COLO829 (cell line): ENCODE measurements at places on chromosomes 6 and 20.

DNA sequence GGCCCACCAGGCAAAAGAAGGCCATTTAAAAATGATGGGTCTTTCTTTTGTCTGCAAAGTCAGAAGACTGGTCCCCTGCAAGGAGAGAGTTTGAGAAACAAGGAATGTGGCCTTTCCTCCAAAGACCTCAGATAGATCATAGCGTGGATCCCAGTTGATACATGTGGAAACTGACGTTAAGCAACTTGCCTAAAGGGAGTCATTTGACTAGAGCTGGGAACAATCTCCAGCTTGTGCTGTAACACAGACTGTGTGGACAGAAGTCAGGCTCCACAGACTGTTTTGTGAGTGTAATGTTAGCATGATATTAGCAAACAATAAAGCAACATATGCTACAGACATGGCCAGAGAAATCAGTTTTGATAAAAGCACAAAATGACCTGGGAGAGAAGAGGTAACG lies 140.4 kb upstream of the CITED2 start:
- no peak for DNase-seq

- no peak for DNase-seq
Measured at GRCh38 chr6:81263531-81264168, 488.8 kb downstream of the TENT5A start.

- no peak for DNase-seq
Measured at GRCh38 chr6:81552644-81553043, 199.8 kb downstream of the TENT5A start.

GRCh38 chr20:19692685-19693119 lies 65.4 kb upstream of the RIN2 start:
- peak; percentile 60 for DNase-seq

DNA sequence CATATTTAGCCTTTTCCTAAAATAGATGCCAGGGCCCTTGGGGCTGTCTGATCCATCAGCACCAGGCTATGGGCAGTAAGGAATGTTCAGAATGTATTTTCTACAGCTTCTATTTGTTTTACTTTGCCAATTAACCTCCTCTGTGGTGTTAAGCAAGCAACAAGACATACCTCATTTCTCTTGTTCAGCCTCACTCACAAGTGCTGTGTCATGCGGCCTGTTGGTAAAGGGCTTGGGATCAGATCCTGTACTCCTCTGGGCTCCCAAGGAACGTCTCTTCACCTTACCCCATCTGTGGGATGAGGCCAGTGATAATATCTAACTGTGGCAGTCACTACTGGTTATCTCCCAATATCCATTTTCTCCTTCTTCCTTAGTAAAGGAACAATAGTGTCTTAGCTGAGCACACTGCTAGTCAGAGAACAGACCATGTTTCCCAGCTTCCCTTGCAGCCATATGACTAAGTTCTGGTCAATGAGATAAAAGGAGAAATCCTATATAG lies 7.0 kb upstream of the DSTN start:
- no peak for DNase-seq

- no peak for DNase-seq
Measured at GRCh38 chr20:45211569-45212474, 5.0 kb downstream of the SEMG1 start.

DNA sequence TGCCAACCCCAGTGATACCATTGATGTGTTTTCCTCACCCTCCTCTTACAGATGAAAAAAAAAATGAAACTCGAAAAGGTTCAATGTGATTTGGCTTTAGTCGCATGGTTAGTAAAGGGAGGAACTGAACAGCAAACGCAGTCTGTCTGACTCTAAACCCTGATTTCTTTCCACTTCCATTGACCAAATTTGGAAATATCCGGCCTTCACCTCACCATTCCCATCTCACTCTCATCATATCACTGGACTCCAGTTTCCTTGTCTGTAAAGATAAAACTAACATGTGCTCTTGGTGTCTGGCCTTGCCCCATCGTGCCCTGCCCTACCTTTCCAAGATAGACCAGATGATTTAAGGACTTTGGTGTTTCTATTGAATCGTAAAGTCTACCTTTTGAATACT lies 48.7 kb upstream of the ADGRF1 start:
- no peak for DNase-seq

DNA sequence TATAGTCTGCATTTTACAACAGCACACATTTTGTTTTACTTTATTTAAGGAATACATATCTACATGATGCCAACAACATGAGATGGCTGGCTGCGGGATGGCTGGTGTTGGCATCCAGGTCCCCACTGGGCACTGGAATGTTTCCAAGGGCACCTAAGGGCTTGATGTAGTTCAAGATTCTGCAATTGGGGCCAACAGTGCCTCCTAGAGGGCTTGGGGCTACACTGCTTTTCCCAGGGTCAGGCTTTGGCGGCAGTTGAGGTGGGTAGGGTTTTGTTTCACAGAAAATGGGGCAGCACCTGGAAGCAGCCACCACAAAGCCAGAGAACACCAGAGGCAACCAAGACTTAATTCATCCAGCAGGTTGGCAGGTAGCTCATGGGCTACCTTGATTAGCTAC lies 202.2 kb upstream of the PRND start:
- DNase-seq = no peak

DNA sequence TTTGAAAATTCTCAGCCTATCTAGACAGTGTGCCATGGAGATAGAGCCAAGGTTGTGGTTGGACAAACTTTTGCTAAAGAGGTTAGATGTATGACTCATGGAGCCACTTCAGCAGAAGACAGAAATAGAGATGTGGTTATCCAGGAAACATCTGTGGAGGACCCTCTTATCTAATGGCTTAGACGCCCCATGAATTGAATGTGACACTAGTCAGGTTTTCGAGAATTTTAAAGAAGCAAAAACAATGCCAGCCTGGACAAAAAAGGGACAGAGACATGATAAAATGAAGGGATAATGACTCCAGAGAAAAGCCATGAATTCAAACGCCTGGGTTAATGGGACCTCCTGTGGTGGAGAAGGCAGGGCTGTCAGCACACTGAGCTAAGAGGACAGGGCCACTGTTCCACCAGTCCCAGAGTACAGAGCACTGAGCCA lies 280.5 kb downstream of the CLVS2 start:
- no peak for DNase-seq

GRCh38 chr6:34213772-34214171 lies 22.9 kb upstream of the HMGA1 start:
- no peak for DNase-seq
